ENCODE measurements at places on chromosomes 3 and 15.

- DNase-seq: no peak
Observed at GRCh38 chr3:117630885-117631284, 921.3 kb downstream of the TUSC7 start.

DNA sequence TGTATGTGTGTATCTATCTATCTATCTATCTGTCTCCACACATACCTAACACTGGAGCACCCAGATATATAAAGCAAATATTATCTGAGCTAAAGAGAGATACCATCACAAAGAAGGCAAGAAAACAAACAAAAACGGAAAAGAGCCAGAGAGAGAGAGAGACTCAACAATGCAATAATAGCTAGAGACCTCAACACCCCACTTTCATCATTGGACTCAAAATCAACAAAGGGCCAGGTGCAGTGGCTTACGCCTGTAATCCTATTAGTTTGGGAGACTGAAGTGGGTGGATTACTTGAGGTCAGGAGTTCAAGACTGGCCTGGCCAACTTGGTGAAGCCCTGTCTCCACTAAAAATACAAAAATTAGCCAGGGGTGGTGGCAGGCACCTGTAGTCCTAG is 23.4 kb downstream of the NCBP2 start:
- DNase-seq: no peak

- no peak for DNase-seq
Observed at GRCh38 chr3:39505866-39506742, 38.6 kb downstream of the MOBP start.

GRCh38 chr15:77543159-77543882 is 89.4 kb downstream of the LINGO1 start:
- peak; percentile 83 for DNase-seq

DNA sequence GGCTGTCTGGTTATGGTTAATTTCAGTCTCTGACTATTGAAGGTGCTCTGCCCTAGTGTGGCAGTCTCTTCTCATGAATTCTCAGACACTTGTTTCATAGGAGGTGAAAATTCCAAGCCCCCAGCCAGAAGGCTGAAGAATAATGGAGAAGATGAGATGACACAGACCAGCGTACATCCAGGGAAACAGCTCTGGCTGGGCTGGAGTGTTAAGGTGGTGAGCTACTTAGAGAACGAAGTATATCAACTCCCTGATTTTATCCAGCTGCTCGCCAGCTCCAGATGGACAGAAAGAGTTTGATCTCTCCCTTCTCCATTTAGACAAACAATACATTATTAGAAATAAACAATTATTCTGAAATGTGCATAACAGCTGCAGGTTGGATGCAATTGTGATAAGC is 494.5 kb upstream of the RGMA start:
- DNase-seq: no peak

DNA sequence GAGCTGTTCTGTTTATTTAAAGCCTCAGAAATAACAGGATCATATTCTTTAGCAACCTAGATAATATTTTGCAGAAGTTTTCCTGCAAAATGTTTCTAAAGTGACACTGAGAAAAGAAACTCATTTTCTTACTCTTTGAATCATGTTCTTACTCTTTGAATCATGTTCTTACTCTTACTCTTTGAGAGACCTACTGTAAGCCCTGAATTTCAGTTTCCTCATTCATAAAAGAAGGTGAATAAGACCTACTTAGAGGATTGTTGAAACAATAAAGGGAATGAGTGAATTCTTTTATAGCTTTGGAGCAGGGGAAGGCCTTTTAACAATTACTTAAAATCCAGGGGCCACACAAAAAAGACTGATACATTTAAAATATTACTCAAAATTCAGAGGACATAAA is 221.7 kb upstream of the CMC1 start:
- no peak for DNase-seq

DNA sequence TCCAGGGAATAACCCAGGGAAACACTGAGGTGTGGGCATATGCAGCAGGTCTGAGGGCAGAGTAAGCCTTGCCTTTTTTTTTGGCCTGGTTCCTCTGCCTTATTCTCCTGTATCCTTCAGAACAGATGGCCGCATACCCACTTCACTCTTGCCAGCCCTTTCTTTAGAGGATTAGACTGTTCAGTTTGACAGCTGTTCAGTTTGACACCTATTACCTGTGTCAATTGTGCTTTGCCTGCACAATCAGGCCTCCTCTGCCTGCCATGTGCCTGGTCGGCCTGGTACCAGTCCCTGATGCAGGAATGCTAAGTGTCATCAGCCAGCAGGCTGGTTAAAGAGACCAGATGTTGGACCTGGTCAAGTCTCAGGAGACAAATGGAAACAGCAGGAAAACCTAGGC is 22.3 kb downstream of the TM6SF1 start:
- no peak for DNase-seq

DNA sequence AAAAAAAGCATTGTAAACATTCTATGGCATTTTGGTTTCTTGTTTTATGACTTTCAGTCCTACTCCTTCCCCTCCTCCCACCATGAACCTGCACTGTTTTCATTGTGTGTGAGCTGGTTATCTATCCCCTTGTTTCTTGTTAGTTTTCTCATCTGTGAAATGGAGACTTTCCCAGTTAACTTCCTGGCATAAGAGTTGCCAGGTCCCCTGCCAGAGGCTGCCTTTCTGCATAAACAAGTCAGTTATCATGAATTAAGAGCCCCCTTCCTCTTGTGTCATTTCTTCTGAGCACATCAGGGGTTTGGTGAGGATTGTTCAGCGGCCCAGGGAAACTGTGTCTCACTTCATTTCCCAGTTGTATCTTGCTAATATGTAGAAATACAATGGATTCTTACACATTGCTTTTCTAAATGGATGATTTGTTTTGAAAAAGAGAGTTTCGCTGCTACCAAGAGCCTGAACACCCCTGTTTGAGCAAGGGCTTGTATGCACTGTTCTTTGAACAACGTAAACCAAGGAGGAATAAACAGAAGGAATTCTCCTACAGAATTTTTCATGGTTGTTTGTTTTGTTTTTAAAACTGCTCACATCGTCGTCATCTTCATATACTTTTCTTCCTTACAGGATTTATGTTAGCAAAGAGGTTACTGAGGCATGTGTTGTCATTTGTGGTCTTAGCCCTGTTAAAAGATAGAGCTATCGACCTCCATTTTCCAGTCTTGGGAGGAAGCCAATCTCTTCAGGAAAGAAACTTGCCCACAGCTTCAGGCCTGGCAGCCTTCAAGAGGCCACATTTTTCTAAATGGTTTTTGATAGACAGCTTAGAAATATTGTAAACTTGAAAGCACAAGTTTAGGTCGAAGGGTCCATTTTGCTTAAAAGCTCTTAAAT is 144.6 kb upstream of the IL12A start:
- DNase-seq: no peak

- DNase-seq: no peak
Observed at GRCh38 chr15:41575282-41575681, 16.3 kb downstream of the TYRO3 start.

- DNase-seq: no peak
Observed at GRCh38 chr3:54131890-54132289, 9.5 kb downstream of the CACNA2D3 start.

GRCh38 chr15:74641151-74641550 is 25.5 kb downstream of the CLK3 start:
- DNase-seq: no peak

- DNase-seq: no peak
Observed at GRCh38 chr3:46713050-46713897, 4.4 kb downstream of the PRSS50 start.

GRCh38 chr3:16632395-16632794 is 27.2 kb upstream of the DAZL start:
- no peak for DNase-seq

DNA sequence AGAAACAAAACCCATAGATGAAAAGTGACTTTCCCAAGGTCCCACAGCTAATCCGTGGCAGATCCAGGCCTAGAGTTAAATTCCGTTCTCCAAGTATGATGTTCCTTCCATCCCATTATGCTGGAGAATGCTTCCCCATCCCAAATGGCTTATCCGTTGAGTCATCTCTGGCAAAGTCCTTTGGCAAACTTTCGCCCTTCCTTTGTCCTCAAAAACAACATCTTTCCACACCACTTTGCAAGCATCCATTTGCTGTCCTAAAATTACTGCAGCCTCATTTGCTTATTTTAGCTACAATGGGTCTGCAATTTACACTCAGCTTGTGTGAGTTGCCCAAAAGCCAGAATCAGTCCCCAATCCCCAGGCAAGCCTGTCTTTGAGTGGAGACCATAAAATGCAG is 304.0 kb upstream of the TLE3 start:
- DNase-seq: no peak

GRCh38 chr3:134608023-134608770 is 42.6 kb downstream of the KY start:
- DNase-seq: no peak

DNA sequence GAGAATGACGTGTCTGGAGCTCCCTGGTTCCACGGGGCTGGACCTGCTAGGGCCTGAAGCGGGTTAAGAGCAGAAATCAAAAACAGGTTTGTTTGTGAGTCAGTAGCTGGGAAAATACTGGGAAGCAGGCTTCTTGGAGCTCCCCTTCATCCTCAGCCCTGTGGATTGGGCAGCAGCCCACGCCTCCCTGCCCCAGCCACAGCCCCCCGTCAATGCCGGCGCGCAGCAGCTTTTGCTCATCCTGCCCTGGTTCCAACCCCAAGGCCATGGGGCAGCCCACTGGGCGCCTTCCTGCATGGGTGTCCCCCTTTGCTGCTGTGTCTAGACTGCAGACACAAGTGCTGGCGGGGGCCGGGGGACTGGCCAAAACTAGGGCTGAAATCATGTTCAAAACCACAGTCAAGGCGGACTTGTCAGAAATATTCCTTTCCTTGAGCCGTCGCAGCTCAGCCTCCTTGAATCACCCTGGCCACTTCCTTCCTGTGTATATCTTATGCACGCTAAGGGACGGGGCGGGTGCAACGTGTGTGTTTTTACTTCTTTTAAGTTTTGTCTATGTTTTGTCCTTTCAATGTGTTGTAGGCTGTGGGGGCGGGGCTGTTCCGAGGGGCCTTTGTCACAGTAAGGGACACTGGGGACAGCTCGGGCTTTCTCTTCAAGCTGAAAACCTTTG is 108.1 kb downstream of the KLF13 start:
- peak; percentile 78 for DNase-seq

DNA sequence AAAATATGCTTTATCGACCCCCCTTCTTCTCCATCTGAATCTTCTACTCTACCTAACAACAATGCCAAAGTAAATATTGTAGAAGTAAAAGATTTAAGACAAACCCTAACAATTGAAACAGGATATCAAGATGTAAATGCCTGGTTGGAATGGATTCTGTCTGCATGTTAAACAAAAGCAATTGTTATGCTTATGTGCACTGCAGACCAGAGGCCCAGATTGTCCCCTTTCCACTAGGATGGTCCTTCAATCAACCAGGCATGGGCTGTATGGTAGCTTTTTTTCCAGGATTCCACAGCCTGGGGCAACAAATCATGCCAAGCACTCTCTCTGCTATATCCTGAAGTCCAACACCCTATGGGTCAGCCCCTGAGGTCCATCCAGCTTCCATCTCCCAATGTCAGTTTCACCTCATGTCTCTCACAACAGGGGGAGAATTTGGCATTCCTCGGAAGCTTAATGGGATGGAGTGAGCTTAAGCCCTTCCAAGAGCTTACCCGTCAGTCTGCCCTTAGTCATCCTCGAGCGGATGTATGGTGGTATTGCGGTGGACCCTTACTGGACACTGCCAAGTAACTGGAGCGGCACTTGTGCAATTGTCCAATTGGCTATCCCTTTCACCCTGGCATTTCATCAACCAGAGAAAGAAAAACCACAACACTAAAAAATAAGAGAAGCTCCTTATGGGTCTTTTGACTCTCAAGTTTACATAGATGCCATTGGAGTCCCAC is 36.2 kb downstream of the ZNF589 start:
- DNase-seq: no peak

DNA sequence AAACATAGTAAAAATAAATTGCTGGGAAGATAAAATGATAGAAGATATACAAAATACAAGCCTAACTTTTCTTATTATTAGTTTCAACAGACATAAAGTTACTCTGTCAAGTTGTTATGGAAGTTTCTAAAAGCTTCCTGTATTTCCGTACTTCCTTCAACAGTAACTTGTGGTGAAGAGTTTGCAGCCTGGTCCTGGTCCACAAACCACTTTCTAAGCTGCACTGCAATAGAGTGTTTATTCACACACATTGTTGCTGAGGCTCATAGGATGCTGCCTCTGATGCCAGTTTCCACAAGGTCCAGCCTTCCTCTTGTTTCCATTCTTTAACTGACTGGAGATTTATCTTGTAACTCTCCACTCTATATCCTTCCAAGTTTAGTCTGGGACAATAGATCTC is 39.4 kb upstream of the KY start:
- DNase-seq: no peak

DNA sequence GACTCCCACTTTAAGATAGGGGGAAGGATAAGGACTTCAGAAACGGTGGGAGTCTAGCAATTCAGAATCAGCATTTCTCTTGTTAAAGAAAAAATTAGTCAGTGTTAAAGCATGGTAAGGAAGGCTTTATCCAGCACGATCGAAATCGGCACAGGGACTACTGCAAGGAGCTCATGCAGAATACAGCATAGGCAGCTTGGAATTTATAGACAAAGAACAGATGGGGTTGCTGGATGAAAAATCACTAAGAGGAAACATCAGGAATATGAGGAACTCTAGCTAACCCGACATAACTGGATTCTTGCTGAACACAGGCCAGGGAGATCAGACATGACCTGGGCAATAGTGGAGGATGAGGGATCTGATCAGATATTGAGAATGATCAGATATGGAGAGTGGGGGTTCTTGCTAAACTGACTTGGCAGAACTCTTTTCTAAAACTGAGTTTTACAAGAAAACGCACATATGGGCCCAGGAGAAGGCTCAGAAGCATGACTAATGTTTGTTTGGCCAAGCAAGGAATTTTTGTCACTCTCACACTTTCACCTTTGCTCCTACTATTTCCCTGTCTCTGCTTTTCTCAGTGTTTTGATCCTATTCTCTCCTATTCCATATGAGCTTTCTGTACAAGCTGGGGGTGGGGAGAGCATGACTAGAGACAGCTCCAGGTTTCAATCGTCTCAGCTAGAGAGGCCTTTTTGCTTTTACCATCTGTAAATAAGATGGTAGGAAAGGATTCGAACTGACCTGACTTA is 3.9 kb upstream of the PLCH1 start:
- no peak for DNase-seq

- no peak for DNase-seq
Observed at GRCh38 chr3:45119824-45120358, 26.3 kb downstream of the CDCP1 start.

DNA sequence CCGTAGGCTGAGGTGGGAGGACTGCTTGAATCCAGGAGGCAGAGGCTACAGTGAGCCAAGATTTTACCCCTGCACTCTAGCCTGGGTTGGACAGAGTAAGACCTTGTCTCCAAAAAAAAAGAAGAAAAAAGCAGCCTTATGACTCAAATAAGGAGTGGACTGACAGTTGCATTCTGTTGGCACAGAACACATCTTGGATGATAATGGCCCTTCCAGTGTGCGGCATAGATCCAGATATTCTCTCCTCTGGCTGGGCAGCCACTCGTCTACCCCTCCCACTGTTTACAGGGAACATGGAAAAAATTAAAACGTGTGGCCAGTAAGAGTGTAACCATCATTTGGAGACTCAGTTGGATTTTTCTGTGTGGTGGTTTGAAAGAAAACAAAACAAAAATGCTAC is 118.6 kb upstream of the RNF7 start:
- DNase-seq: no peak

Measured in activated naive CD4-positive, alpha-beta T cell treated with anti-CD3 and anti-CD28 coated beads, Interleukin-2, amount 50 U/mL, for 16 hours (primary cell).